ENCODE measurements at places on chromosomes 6 and 20. TPM values are rescaled to one million over a fixed set of nuclear protein-coding genes. Genes with fewer than 3 reads are reported as not detected.

The OR2H1 gene
- polyA plus RNA-seq: not detected

The LY6G5B gene
- polyA plus RNA-seq: 9.2 TPM

The MCCD1 gene
- polyA plus RNA-seq: not detected

The EPB41L1 gene
- 17.6 TPM for polyA plus RNA-seq

The PTPRA gene
- polyA plus RNA-seq: 20.9 TPM

The NKAIN2 gene
- polyA plus RNA-seq: 0.02 TPM

The FAM209A gene
- 0.46 TPM for polyA plus RNA-seq

The SPINT3 gene
- not detected for polyA plus RNA-seq

The EDN1 gene
- 7.3 TPM for polyA plus RNA-seq

The NKX2-2 gene
- 28.7 TPM for polyA plus RNA-seq

The LKAAEAR1 gene
- polyA plus RNA-seq: not detected

The ACSS1 gene
- polyA plus RNA-seq: 43.7 TPM

The SMLR1 gene
- polyA plus RNA-seq: not detected

The DPPA5 gene
- polyA plus RNA-seq: not detected

The JARID2 gene
- 2.8 TPM for polyA plus RNA-seq

The ZBTB46 gene
- polyA plus RNA-seq: 2.8 TPM

The CAP2 gene
- 4.0 TPM for polyA plus RNA-seq

The LPIN3 gene
- polyA plus RNA-seq: 31.5 TPM

The MLN gene
- not detected for polyA plus RNA-seq

The CRYBG1 gene
- 2.3 TPM for polyA plus RNA-seq

The ADAM33 gene
- 17.3 TPM for polyA plus RNA-seq

The HLA-DPB1 gene
- polyA plus RNA-seq: 16.7 TPM

The CALHM6 gene
- polyA plus RNA-seq: 1.3 TPM

The OR2J3 gene
- not detected for polyA plus RNA-seq

The OR2B6 gene
- polyA plus RNA-seq: not detected

The GNRH2 gene
- polyA plus RNA-seq: not detected

The B3GAT2 gene
- 0.04 TPM for polyA plus RNA-seq

The HCRTR2 gene
- polyA plus RNA-seq: not detected

The GABRR2 gene
- polyA plus RNA-seq: 0.23 TPM

The OXT gene
- polyA plus RNA-seq: not detected

The PDYN gene
- polyA plus RNA-seq: not detected

The SSTR4 gene
- polyA plus RNA-seq: not detected

The PBOV1 gene
- polyA plus RNA-seq: not detected

The TRDN gene
- not detected for polyA plus RNA-seq

The HRH3 gene
- 0.02 TPM for polyA plus RNA-seq

The FNDC1 gene
- 0.23 TPM for polyA plus RNA-seq

The COL19A1 gene
- 0.04 TPM for polyA plus RNA-seq

The MMP24OS gene
- polyA plus RNA-seq: 53.7 TPM

The HMGA1 gene
- polyA plus RNA-seq: 19.7 TPM

The HLA-DOA gene
- 0.38 TPM for polyA plus RNA-seq

The CCN5 gene
- polyA plus RNA-seq: 6.4 TPM

The PHACTR2 gene
- 2.7 TPM for polyA plus RNA-seq

The IL22RA2 gene
- polyA plus RNA-seq: not detected

The MAK gene
- 0.33 TPM for polyA plus RNA-seq

The NR2E1 gene
- polyA plus RNA-seq: 0.02 TPM

The CDH4 gene
- polyA plus RNA-seq: 0.27 TPM

The SAMD10 gene
- 7.3 TPM for polyA plus RNA-seq

The SIRPG gene
- 0.12 TPM for polyA plus RNA-seq

The PROKR2 gene
- polyA plus RNA-seq: not detected

The CDK5RAP1 gene
- 38.6 TPM for polyA plus RNA-seq

The KIF25 gene
- polyA plus RNA-seq: 0.35 TPM
